ENCODE measurements at places on chromosomes 5 and 9.

GRCh38 chr5:133341296-133341695 lies 271.0 kb downstream of the FSTL4 start:
- H3K27ac ChIP-seq, result no peak overlapping the region
- no peak for DNase-seq
- no peak overlapping the region for H3K4me3 ChIP-seq
- H3K4me1 ChIP-seq, result no peaks in the 10 kb centered on the region

GRCh38 chr9:135847833-135848232 lies 59.5 kb downstream of the CAMSAP1 start:
- no peaks in the 10 kb centered on the region for H3K27me3 ChIP-seq
- DNase-seq, result no peak
- H3K36me3 ChIP-seq, result peaks cover 13% of the 10 kb centered on the region

DNA sequence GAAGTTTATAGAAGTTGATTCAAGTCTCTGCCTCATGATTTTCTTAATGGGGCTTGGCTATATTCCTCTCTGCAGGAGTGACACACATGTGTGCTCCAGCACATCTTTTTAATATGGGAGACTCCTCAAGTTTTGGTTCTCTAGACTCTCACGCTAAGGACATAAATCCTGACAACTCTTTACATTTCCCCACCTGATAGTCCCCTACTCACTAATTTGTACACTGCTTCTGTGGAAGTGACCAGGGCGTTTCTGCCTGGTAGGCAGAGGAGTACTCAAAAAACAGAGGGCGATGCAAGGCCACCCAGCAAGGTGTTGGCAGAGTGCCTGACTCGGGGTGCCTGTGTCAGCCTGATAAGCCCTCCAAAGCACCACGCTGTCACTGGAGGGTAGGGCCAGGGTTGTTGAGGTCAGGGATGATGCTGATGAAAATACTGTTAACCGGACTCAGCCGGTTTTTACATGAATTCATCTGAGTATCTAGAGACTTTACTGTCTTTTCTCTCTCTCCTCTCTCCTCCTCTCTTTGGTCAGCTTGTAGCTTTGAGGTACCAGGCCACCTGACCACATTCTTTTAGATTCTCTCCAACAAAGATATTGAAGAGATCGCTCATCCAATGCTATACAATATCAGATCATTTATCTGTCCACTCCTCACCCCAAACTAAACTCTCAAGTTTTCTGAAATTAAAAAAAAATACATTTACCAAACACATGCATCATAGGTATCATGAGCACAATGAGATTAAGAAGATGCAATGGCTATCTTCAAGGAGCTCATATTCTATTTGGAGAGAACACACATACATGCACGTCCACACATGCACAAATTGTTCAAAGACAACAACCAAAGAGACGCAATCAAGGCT lies 205.2 kb downstream of the PIK3R1 start:
- no peaks in the 10 kb centered on the region for H3K27me3 ChIP-seq
- H3K4me1 ChIP-seq, result peaks cover 11% of the 10 kb centered on the region
- H3K4me3 ChIP-seq, result no peak overlapping the region

- H3K4me3 ChIP-seq, result no peak overlapping the region
- DNase-seq, result no peak
- H3K27me3 ChIP-seq, result peaks cover 26% of the 10 kb centered on the region
- no peaks in the 10 kb centered on the region for H3K4me1 ChIP-seq
These were observed 103.9 kb upstream of the MEGF10 start for GRCh38 chr5:127186657-127187056.

- H3K36me3 ChIP-seq, result no peaks in the 10 kb centered on the region
- no peak for DNase-seq
- no peak overlapping the region for H3K27ac ChIP-seq
- no peaks in the 10 kb centered on the region for H3K27me3 ChIP-seq
- H3K4me3 ChIP-seq, result no peak overlapping the region
These were observed 182.8 kb downstream of the SEMA5A start for GRCh38 chr5:9363026-9363425.

DNA sequence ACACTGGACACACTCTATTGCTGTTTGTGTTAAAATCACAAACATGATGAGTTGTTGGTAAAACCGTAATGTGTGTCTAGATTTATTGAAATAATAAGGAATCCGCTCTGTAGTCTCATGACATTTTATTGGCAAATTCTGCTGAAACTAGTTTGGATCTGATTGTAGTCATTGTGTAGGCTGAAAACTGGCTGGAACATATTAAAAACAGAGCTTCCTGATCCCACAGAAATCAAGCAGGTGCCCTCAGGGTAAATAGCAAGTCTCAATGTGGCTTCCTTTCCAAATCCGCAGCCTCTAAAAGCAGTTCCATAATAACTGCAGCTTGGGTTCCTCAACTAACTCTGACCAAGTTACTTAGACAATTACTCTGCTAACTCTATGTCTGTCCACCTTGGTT lies 427.5 kb upstream of the KIF2A start:
- no peak for DNase-seq
- H3K27ac ChIP-seq, result no peak overlapping the region
- no peaks in the 10 kb centered on the region for H3K4me1 ChIP-seq
- no peaks in the 10 kb centered on the region for H3K36me3 ChIP-seq

DNA sequence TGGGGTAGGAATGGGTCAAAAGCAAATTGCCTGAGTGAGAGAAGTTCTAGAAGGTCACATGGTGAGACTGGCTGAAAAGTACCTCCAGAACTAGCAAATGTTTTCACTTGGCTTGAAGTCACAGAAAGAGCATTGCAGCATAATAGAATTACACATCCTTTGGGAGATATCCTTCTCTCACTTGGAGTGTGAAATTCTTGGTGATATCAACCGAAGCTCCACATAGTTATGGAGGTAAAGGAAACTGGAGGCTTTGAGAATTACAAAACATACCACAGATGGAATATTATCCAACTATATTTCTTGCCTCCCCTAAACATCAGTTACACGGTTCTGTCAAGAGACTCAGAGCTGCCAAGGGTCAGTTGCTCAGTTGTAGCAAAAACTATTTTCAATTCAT lies 182.4 kb downstream of the SEMA5A start:
- DNase-seq, result no peak
- no peak overlapping the region for H3K4me3 ChIP-seq
- no peaks in the 10 kb centered on the region for H3K4me1 ChIP-seq
- H3K27ac ChIP-seq, result no peak overlapping the region
- no peaks in the 10 kb centered on the region for H3K36me3 ChIP-seq

DNA sequence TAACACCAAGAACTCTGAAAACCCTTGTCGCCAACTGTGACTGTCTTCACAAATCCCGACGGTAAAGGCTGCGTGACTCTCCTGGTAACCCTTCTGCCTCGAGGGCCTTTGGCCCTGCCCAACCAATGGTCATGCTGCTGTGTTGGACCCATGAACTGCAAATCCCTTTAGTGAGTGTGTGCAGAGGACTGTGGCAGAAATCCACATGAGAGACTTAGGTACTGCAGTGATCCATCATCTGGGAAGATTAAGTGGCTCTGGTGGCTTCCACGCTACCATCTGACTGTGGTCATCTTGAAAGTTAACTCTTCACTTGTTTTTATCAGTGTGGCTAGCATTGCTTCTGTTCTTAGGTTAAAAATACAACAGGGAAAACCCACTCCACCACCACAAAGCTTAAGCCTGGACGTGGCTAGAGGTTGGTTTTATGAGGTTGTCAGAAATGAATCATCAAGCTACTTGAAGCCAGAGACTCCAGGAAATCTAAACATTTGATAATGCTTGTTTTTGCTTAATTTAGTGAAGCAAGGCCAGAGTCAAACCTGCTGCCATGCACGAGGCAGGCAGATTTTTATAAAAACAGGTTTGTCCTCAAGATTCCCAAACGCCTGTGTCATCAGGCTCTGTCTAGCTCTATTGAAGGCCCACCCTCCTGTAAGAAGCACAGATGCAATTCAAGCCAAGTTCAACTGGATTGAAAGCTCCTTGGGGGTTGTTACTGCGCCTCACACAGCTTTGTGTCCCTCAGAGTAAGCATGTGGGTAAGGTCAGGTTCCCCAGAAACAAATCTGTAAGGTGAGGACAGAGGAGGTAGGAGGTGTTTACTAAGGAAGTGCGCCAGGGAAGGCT lies 52.7 kb upstream of the ERCC6L2 start:
- H3K4me1 ChIP-seq, result peaks cover 5% of the 10 kb centered on the region
- no peak for DNase-seq
- H3K36me3 ChIP-seq, result no peaks in the 10 kb centered on the region
- no peak overlapping the region for H3K4me3 ChIP-seq
